Astrocyte of the hippocampus (primary cell): ENCODE measurements at places on chromosomes 7 and 10.

- DNase-seq, result peak; percentile 68
Measured at GRCh38 chr10:99681553-99681952, 22.2 kb downstream of the ENTPD7 start.

- no peak for DNase-seq
Measured at GRCh38 chr7:39624935-39625694, 1.7 kb downstream of the RALA start.

DNA sequence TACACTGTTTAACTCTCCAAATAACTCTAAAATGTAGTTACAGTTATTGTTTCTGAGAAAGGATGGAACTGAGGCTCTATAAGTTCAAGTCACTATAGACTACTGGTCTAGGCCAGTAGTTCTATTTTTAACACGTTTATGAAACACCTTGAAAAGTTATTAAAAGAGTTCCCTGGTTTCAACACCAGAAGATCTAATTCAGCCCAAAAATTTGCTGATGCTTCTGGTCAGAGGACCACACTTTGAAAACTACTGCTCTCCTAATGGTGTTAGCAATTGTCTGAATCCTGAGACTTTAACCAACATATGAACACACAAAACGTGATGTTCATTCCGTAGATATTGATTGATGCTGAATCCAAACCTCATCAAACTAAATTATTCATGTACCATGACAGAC, 658.6 kb upstream of the STEAP1 start:
- DNase-seq, result no peak

- peak; percentile 76 for DNase-seq
Measured at GRCh38 chr7:158695726-158696452, 8.7 kb downstream of the NCAPG2 start.

- peak; percentile 86 for DNase-seq
Measured at GRCh38 chr7:47254081-47254977, 327.6 kb downstream of the TNS3 start.

DNA sequence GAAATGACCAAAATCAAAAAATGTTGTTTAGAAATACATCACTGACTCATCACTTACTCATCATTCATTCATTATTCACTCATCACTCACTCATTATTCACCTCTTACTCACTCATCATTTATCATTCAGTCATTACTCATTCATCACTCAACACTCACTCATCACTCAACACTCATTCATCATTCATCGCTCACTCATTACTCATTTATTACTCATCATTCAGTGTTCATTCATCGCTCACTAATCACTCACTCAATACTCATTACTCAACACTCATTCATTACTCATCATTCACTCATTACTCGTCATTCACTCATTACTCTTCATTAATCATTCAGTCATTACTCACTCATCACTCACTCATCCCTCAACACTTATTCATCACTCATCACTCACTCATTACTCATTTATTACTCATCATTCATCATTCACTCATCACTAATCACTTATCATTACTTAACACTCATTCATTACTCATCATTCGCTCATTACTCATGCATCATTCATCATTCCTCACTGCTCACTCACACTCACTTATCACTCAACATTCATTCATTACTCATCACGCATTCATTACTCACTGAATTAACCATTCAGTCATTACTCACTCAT, 238.5 kb downstream of the ADARB2 start:
- no peak for DNase-seq

- no peak for DNase-seq
Measured at GRCh38 chr10:77168861-77169260, 468.7 kb downstream of the KCNMA1 start.

- no peak for DNase-seq
Measured at GRCh38 chr7:90834771-90835170, 238.7 kb downstream of the CDK14 start.

- DNase-seq, result no peak
Measured at GRCh38 chr10:124511205-124512039, 49.8 kb downstream of the LHPP start.

GRCh38 chr7:5388273-5388901, 35.2 kb downstream of the TNRC18 start:
- DNase-seq, result no peak

- no peak for DNase-seq
Measured at GRCh38 chr7:116709336-116709735, 37.3 kb downstream of the MET start.

- DNase-seq, result no peak
Measured at GRCh38 chr7:78635026-78635793, 818.3 kb downstream of the MAGI2 start.

GRCh38 chr10:92574548-92575261, 812 bp upstream of the IDE start:
- DNase-seq, result no peak

- DNase-seq, result peak; percentile 55
Measured at GRCh38 chr7:29265208-29265923, 70.8 kb downstream of the CHN2 start.

DNA sequence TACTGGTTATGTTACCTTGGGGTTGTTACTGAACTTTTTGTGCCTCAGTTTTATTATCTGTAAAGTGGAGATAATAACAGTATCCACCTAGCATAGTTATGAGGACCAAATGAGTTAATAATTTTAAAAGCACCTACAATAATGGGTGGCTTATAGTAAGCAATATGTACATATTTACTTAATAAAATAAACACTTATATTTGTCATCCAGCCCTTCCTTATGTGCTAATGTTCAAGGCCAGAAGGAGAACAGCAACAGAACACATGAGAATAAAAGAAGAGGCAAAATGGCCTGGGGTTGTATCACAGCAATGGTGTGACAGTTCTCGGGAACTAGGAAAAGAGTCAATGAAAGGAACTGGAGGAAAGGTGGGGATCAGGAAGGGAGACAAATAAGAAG, 255.4 kb upstream of the LRGUK start:
- DNase-seq, result no peak

GRCh38 chr7:33744293-33745075, 160.9 kb upstream of the BMPER start:
- DNase-seq, result no peak

GRCh38 chr7:141648276-141649114, 53.5 kb downstream of the DENND11 start:
- DNase-seq, result peak; percentile 62

GRCh38 chr10:68106656-68107055, 2.6 kb upstream of the MYPN start:
- peak; percentile 85 for DNase-seq

GRCh38 chr10:23514321-23514720, 75.4 kb downstream of the OTUD1 start:
- no peak for DNase-seq

GRCh38 chr7:5683280-5683670, 98.2 kb downstream of the RNF216 start:
- DNase-seq, result no peak

- DNase-seq, result peak; percentile 51
Measured at GRCh38 chr7:127976056-127976737, 55.0 kb downstream of the LRRC4 start.
